Astrocyte (in vitro differentiated cells and primary cell): ENCODE measurements at places on chromosomes 4 and X. TPM values are rescaled to one million over a fixed set of nuclear protein-coding genes. Genes with fewer than 3 reads are reported as not detected.

DNA sequence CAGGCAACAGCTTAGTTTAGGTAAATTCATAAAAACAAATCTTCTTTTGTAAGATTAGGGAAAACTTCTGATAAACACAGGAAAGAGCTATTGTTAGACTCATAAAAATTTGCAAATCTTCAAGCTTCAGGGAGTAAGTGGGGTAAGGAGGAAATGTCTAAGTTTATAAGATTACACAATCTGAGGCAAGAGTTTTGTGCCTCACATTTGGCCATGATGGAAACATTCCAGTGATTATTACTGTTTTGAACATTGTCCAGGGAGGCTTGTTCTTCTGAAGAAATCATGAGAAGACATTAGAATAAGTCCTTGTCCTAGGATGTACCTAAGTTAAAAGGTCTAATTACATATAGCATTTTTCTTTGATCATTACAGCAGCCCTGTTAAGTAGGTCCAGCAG is 72.8 kb downstream of the MAOB start:
- H3K4me3 ChIP-seq, result no peak overlapping the region
- peak; percentile 36 for DNase-seq
- no peaks in the 10 kb centered on the region for H3K36me3 ChIP-seq
- H3K4me1 ChIP-seq, result no peaks in the 10 kb centered on the region
- H3K27me3 ChIP-seq, result no peaks in the 10 kb centered on the region

DNA sequence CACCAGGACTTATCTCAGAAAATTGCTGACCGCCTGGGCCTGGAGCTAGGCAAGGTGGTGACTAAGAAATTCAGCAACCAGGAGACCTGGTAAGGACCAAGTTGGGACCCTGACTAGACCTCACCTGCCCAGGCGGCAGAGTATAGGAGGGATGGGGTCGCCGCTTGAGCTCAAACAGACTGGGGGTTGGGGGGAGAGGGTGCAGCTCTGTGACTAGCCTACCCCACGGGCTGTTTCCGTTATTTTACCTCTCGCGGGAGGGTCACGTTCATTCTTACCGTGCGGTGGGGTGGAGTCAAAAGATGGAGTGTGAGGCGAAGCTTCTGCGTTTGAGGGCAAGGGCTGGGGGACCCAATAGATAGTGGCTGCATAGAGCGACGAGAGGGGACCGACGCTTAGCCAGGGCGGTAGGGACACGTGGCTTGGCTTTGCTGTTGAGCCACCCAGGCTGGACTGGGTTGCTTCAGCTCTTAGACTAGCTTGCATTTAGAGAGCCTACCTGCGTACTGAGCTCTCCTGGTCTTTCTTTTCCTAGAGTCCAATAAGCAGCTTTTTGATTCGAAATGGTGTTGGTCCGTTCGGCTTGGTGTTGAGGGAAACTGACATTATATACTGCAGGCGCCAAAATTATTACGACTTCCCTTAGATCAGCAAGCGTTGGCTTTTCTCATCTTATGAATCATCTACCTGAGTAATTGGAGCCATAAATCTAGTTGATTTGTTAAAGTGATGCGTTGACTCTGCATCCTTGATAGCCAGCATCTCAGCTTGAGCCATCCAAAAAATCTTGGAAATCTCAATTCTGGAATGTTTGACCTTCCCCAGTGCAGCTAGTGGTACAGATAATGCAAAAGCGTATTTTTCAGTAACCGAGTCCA is 591 bp downstream of the PRPS1 start:
- H3K36me3 ChIP-seq, result no peaks in the 10 kb centered on the region
- peak; percentile 12 for DNase-seq
- H3K27ac ChIP-seq, result peak overlapping the region; percentile 90
- H3K4me3 ChIP-seq, result peak overlapping the region; percentile 92
- no peaks in the 10 kb centered on the region for H3K27me3 ChIP-seq
- H3K4me1 ChIP-seq, result no peaks in the 10 kb centered on the region

DNA sequence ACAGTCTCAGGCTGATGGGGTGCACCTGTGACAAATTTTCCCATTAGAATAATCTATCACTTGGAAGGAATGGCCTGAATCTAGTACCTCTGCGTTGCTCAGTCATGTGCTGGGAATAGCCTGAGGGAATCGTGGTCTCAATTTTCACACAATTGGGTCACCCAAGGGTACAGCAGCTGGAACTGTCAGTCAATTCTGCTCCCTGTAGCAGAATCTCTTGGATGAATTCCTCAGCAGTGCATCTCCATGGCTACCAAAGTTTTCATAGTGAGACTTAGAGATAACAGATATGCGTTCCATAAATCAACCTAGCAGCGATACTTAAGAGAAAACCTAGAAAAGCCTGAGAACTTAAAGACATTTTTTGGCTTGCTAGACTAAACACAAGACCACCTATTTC is 288.7 kb upstream of the CTSO start:
- no peaks in the 10 kb centered on the region for H3K4me1 ChIP-seq
- no peaks in the 10 kb centered on the region for H3K36me3 ChIP-seq
- no peak overlapping the region for H3K27ac ChIP-seq
- H3K4me3 ChIP-seq, result no peak overlapping the region
- peak; percentile 55 for DNase-seq

- no peak overlapping the region for H3K4me3 ChIP-seq
- no peak overlapping the region for H3K27ac ChIP-seq
- H3K36me3 ChIP-seq, result no peaks in the 10 kb centered on the region
- DNase-seq, result no peak
- H3K4me1 ChIP-seq, result no peaks in the 10 kb centered on the region
Measured at GRCh38 chr4:139963708-139964107, 190.3 kb downstream of the MAML3 start.

DNA sequence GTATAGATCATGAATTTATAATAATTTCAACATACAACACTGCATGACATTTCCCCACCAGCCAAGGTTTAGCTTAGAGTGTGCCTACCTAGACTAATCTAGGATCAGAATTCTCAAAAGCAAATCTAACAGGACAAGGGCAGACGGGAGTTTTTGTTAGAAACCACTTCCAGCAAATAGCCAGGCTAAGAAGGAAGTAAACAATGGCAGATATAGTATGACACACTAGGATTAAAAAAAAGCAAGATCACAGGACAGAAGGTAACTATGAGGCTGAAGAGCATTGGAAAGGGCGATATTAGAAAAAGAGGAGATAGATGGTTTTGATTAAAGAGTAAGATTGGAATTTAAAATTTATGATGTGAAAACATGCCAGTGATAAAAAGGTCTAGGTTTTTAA is 124.8 kb downstream of the LRBA start:
- H3K27me3 ChIP-seq, result no peaks in the 10 kb centered on the region
- no peaks in the 10 kb centered on the region for H3K36me3 ChIP-seq
- no peak for DNase-seq
- no peaks in the 10 kb centered on the region for H3K4me1 ChIP-seq
- H3K27ac ChIP-seq, result no peak overlapping the region

DNA sequence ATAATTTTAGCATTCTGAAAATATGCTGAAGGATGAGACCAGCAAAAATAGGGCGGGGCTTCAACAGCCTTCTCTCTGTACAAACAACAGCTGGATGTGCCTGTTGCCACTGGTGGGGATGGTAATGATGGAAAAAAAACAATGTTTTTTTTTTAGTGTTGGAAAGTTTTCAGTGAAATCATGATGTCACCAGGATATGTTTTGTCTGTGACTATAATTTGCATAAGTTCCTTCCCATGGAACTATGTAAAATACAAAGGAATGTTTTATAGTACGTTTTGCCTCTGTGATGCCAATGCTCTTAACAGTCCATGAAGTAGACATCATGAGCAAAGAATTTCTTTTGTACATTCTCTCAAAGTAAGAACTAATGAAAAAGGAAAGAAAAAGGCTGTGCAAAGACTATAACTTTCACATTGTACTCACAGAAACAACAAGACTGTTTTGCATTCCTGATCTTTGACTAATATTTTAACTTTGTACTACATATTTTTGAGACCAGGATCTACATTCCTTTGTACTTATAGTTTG is 589.7 kb downstream of the SPRY1 start:
- H3K4me1 ChIP-seq, result peaks cover 14% of the 10 kb centered on the region
- no peaks in the 10 kb centered on the region for H3K27me3 ChIP-seq
- peak; percentile 97 for DNase-seq
- H3K36me3 ChIP-seq, result no peaks in the 10 kb centered on the region
- peak overlapping the region; percentile 88 for H3K27ac ChIP-seq

- no peaks in the 10 kb centered on the region for H3K4me1 ChIP-seq
- H3K4me3 ChIP-seq, result no peak overlapping the region
- H3K36me3 ChIP-seq, result no peaks in the 10 kb centered on the region
- no peaks in the 10 kb centered on the region for H3K27me3 ChIP-seq
- no peak for DNase-seq
Measured at GRCh38 chr4:172686021-172686420, 482.6 kb upstream of the GALNT7 start.

DNA sequence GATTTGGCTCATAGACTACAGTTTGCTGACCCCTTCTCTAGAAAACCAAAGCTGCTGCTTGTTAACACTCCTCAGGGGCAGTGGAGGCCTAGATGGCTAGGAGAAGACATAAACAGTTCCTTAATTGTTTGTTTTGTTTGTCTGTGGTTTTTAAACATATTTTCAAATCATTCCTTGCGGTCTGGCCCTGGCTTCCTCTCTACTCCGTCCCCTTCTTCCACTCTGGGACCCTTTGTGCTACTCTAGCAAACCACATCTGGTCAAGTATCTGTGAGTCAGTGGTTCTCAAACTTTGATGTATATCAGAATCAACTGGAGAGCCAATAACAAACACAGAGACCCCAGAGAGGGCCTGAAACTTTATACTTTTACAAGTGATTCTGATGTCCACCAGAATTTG is 36.1 kb downstream of the FRMPD4 start:
- DNase-seq, result peak; percentile 18
- no peaks in the 10 kb centered on the region for H3K36me3 ChIP-seq
- H3K27me3 ChIP-seq, result no peaks in the 10 kb centered on the region
- no peak overlapping the region for H3K27ac ChIP-seq
- H3K4me1 ChIP-seq, result no peaks in the 10 kb centered on the region

- no peaks in the 10 kb centered on the region for H3K36me3 ChIP-seq
- H3K4me1 ChIP-seq, result no peaks in the 10 kb centered on the region
- no peaks in the 10 kb centered on the region for H3K27me3 ChIP-seq
- no peak for DNase-seq
- H3K27ac ChIP-seq, result no peak overlapping the region
Measured at GRCh38 chr4:72365016-72365415, 204.0 kb downstream of the ADAMTS3 start.

- H3K36me3 ChIP-seq, result peaks cover 42% of the 10 kb centered on the region
- no peaks in the 10 kb centered on the region for H3K4me1 ChIP-seq
- no peak overlapping the region for H3K4me3 ChIP-seq
- H3K27ac ChIP-seq, result no peak overlapping the region
- DNase-seq, result no peak
Measured at GRCh38 chr4:3217266-3217665, 31.7 kb upstream of the MSANTD1 start.

GRCh38 chr4:67571975-67572374 is 13.4 kb downstream of the STAP1 start:
- H3K27ac ChIP-seq, result no peak overlapping the region
- no peaks in the 10 kb centered on the region for H3K27me3 ChIP-seq
- no peaks in the 10 kb centered on the region for H3K4me1 ChIP-seq
- H3K4me3 ChIP-seq, result no peak overlapping the region
- no peaks in the 10 kb centered on the region for H3K36me3 ChIP-seq

DNA sequence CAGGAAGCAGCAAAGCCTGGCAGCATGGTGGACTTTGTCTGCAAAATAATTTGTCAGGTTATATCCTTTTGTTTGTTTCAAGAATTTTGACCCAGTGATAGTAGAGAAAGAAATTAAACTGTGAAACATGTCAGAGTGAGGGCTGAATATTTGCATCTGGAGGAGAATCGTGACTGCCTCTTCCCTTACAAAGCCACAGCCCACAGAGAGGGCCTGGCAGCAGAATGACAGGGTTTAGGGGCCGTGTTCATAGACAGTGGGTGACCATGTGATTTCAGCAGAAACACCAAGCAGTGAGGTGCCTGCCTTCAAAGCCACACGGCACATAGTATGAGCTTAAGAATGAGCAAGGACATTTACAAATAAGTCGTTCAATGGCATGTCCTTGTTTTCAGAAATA is 24.4 kb upstream of the PLAC8 start:
- H3K36me3 ChIP-seq, result no peaks in the 10 kb centered on the region
- H3K27ac ChIP-seq, result no peak overlapping the region
- peaks cover 2% of the 10 kb centered on the region for H3K27me3 ChIP-seq
- H3K4me1 ChIP-seq, result no peaks in the 10 kb centered on the region
- H3K4me3 ChIP-seq, result no peak overlapping the region

GRCh38 chr4:110704748-110705439 is 82.0 kb upstream of the PITX2 start:
- no peak overlapping the region for H3K27ac ChIP-seq
- no peaks in the 10 kb centered on the region for H3K4me1 ChIP-seq
- no peak overlapping the region for H3K4me3 ChIP-seq

DNA sequence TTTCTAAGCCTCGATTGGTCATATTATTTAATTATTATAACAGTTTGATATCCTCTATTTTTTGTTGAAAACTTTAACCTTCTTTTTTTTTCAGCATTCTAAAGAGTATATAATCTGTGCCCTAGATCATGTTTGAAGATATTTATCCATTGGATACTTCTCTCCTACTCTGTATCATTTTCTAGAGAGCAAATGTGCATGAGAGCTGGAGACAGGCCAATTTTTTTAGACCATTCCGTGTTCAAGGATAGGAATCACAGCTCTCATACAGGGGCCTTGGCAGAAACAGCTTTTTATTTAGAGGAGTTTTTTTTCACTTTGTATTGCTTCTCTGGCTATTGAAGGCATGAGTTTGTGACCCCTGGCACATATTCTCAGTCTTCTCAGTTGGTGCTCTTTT is 57.7 kb upstream of the TBC1D14 start:
- H3K27me3 ChIP-seq, result no peaks in the 10 kb centered on the region
- H3K4me1 ChIP-seq, result peaks cover 5% of the 10 kb centered on the region
- H3K4me3 ChIP-seq, result no peak overlapping the region
- no peak overlapping the region for H3K27ac ChIP-seq

- no peak overlapping the region for H3K27ac ChIP-seq
- H3K4me1 ChIP-seq, result no peaks in the 10 kb centered on the region
- DNase-seq, result no peak
- H3K36me3 ChIP-seq, result no peaks in the 10 kb centered on the region
- H3K4me3 ChIP-seq, result no peak overlapping the region
Measured at GRCh38 chrX:49892542-49892941, 13.3 kb downstream of the USP27X start.

GRCh38 chr4:16516796-16517439 is 290.6 kb upstream of the TAPT1 start:
- H3K27me3 ChIP-seq, result no peaks in the 10 kb centered on the region
- DNase-seq, result peak; percentile 62
- no peaks in the 10 kb centered on the region for H3K4me1 ChIP-seq
- H3K36me3 ChIP-seq, result no peaks in the 10 kb centered on the region

The MGARP gene
- 0.36 and 0.45 TPM in 2 replicates for total RNA-seq

The PITX2 gene
- 3.8 and 4.2 TPM in 2 replicates for total RNA-seq

The ASB5 gene
- 0.43 and 0.65 TPM in 2 replicates for total RNA-seq

The VCX gene
- total RNA-seq, result not detected in 2 replicates

The CXCL9 gene
- not detected in 2 replicates for total RNA-seq

The DDX60 gene
- 44.0 and 59.5 TPM in 2 replicates for total RNA-seq

The MAOB gene
- total RNA-seq, result 0.20 and 0.77 TPM in 2 replicates

The SLC4A4 gene
- 3.0 and 3.7 TPM in 2 replicates for total RNA-seq

The HEPH gene
- 58.8 and 83.9 TPM in 2 replicates for total RNA-seq

The RAB41 gene
- total RNA-seq, result not detected in 2 replicates
